Left kidney (tissue), 8 donors: ENCODE measurements at places on chromosomes 4 and X. TPM values are rescaled to one million over a fixed set of nuclear protein-coding genes. Genes with fewer than 3 reads are reported as not detected.

DNA sequence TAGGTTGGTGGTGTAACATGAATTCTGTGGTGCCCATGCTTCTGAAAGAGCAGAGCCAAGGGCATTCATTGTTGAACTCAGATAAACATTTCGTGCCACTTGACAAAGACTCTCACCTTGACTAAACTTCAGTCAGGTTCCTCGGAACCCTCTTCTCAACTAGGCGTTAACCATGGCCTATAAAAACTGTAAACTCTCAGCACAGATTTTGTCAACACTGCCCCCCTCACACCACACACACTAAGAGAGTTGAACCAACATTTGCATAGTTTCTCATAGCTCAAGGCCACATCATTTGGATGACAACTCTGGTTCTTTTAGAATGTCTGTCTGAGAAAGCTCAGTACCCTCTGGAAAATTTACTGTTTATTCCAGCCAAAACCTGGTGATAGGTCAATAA is 28.1 kb downstream of the CASP6 start:
- DNase-seq, result no peak

DNA sequence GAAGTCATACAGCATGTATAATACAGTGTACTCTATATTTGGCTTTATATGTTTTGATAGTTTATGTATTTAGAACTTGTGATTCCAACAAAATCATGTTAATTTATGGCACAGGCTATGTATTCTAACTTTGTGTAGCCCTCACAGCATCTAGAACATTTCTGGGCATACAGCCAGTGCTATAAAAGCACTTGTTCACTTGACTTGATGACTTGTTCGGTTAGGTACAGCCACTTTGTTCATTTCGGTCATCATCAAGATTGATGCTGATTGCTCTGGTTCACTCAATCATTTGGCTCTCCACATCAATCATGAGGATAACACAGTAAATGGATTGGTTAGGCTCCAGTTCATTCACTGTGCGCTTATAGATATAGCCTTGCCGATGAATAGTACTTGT is 97.6 kb upstream of the IRS4 start:
- DNase-seq, result no peak

GRCh38 chr4:85836588-85837438 is 361.9 kb downstream of the ARHGAP24 start:
- no peak for DNase-seq

The UGT2A1 gene
- polyA plus RNA-seq, result 8.6 TPM
